ENCODE measurements at places on chromosomes 4 and X.

DNA sequence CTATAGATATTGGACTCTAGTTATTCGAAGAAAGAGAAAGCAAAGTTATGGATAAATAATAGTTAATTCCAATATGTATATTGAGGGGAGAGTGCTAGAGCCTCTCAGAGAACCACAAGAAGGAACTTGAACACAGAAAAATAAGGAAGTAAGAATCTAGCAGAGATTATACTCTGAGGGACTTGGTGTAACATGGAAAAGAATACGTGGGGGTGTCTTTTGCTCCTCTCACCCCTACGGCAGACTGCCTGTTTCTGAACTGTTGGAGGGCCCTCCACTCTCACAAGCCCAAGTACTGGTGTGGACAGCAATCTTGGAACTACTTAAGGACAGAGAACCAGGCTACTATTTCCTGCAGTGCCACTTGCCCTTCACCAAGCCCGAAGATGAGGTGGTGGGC lies 1174.4 kb upstream of the PCDH10 start:
- no peak for DNase-seq

GRCh38 chr4:8171266-8171665 lies 12.7 kb upstream of the ABLIM2 start:
- no peak for DNase-seq

DNA sequence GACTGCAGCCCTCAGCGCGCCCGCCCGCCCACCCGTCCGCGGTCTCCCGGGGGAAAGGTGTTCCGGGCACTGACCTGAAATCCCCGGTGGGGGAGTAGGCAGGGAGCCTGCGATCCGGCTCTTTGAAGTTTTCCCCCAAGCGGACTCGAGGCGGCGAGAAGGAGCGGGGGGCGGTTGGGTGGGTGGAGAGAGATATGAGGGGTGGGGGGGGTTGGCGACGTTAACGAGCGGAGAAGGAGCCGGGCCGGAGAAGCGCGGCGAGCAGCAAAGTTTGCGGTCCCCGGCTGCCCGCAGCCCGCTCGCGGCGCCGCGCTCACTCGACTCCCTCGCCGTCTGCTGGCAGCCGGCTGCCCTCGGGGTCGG lies 636 bp downstream of the BCOR start:
- DNase-seq: no peak

GRCh38 chr4:113707048-113707447 lies 54.5 kb downstream of the CAMK2D start:
- no peak for DNase-seq

GRCh38 chr4:12770351-12770750 lies 713.8 kb downstream of the RAB28 start:
- no peak for DNase-seq

DNA sequence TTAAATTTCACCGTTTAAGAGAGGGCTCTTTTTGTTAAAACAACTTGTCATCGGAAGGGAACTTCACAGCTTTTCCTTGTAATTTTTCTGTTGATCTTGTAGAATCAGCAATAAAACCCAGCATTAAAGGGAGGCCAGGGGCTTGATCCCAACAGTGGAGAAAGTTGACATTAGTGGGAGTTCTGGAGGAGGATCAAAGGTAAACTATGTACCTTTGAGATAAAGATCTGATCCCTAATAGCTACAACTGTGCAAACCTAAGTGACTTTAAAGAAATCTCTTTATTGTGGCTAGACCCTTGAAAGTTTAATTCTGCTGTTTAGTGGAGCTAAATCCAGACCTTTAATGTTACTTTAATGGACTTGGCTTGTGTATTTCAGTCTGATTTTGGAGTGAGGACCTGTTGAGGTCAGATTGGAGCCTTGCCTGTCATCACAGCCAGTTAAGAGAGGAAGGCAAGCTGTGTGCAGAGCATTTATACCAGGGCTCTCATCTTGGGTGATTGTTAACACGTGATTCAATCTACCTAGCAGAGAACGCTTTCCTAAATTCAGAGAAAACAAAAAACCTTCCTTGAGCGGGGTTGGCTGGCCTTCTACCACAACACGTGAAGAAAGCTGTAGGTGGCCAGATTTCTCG lies 1.7 kb downstream of the DOCK11 start:
- DNase-seq: no peak

DNA sequence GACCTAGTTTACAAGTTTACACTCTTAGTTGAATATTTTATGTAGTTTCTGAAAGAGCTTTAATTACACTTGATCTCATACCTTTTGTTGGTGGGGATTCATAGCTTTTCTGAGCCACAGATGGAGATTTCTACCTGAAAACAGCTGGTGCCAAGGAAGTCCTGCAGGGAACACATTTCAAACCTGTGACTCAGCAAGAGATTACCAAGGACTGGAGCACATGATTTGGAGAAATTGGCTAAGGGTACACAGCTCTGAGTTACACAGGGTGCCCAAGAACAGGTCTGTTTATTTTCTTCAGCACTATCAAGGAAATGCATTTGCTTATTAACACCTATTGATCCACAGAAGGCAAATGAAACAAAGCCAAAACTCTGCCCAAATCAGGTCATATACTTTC lies 691.5 kb downstream of the KCTD8 start:
- DNase-seq: no peak

DNA sequence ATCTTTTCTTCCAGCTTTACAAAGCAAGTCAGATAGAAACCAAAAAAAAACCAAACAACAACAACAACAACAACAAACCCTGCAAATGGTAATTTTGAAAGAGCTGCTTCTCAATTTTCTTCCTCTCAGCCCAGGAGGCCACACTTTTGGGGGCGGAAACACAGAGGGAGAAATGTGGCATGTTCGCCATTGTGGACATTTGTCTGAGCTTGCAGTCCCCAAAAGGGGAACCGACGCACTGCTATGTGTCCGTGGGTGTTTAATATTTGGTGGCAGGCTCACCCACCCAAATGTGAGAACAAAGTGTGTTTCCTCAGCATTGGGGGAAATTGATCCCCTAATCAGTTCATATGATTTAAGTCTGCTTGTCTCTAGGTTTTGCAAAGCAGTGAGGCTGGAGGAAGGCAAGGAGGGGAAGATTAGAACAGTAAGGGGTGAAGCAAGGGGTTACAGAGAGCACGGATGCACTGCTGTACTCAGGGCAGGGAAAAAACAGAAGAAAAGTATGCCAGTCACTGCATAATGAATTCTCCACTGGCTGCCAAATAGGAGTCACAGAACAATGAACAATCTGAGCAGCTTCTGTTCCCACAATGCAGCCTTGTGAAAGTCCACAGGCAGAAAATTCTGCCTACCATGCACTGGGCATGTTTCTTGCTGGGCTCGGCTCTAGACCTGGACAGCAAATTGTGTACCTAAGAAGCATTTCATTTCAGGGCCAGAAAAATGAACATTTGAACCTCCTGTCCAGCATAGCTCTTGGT lies 74.7 kb upstream of the GPM6B start:
- DNase-seq: no peak

DNA sequence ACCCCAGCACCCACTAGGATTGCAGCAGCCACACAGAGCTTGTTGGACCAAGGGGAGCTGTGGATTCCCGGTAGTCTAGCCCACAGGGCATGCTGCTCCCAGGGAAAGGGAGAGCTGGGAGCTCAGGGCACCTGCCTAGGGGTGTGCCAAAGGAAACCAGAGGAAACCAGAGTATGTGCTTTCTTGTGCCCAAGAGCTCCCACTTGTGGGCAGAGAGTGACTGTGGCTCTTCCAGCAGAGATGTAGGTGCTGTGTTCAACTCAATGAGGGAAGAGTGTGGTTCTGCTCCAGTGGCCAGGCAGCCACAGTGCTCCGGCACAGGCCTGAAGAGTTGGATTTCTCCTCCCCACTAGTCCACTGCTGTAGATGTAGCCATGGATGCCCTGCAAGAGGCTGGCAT lies 1050.0 kb upstream of the INTU start:
- DNase-seq: no peak

GRCh38 chr4:76582074-76582816 lies 147.2 kb downstream of the SHROOM3 start:
- DNase-seq: no peak

DNA sequence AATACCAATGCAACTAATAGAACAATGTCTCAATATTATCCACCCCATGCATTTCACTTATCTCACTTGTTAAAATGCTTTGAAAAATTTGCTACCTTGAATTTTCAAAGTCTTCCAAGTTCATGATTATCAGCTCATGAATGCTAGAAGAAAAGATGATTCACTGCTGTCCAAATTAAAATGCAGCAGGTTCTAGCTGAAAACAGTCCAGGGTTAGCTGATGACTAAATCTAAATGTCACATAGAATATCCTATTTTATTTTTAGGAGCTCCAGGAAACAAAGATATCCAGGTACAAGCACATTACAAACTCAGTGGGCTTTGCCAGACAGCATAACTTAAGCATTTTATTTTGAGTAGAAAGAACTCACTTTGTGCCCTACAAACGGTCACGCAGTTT lies 38.0 kb upstream of the SPARCL1 start:
- no peak for DNase-seq

DNA sequence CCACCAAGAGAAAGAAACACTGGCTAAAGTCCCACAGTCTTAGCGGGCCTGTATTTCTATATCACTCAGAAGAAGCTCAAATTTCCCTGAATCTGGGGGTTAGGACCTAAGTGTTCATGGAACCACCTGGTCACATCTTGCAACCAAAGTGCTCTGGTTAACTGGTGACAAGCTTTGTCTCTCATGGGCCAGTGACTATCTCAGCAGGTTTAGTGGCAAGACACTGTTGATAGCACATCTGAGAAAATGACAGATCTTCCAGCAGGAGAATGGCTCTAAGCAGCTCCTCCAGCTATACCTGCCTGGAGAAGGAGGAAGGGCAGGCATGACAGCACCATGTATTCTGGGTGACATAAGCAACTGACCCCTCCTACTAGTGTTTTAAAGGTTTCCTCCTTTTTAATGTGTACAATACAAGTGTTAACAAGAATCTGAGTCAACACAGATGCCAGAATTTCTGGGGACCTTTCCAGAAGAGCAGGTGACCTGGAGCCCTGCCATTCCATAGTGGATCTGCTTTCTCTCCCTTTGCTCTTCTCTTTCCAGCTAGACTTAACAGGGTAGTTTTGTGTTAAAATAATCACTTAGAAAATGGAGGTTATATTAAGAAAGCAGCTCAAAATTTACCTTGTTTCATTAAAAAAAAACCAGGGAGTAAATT lies 17.3 kb upstream of the QRFPR start:
- no peak for DNase-seq

- no peak for DNase-seq
Measured at GRCh38 chr4:86346320-86346719, 13.5 kb downstream of the MAPK10 start.

DNA sequence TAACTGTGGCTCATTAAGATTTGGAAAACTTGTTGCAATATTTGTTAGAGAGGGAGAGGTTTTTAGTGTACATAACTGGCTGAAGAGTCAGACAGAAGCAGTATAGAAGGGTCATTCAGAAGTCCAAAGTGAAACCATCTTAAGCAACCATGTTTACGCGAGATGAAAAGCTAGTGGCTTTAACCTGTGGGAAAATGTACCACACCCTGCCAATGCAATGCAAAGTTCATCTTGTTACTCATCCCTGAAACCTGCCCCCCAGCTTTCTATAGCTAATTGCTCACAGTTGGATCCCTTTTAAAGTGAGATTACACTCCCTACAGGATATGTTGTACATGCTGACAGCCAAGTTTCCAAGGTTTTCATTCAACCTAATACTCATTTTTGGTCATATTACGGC lies 96.7 kb upstream of the RAPGEF2 start:
- DNase-seq: peak; percentile 36
